ENCODE measurements at places on chromosomes 5 and 9.

GRCh38 chr5:52983731-52984636, 5.2 kb upstream of the ITGA2 start:
- DNase-seq: no peak

DNA sequence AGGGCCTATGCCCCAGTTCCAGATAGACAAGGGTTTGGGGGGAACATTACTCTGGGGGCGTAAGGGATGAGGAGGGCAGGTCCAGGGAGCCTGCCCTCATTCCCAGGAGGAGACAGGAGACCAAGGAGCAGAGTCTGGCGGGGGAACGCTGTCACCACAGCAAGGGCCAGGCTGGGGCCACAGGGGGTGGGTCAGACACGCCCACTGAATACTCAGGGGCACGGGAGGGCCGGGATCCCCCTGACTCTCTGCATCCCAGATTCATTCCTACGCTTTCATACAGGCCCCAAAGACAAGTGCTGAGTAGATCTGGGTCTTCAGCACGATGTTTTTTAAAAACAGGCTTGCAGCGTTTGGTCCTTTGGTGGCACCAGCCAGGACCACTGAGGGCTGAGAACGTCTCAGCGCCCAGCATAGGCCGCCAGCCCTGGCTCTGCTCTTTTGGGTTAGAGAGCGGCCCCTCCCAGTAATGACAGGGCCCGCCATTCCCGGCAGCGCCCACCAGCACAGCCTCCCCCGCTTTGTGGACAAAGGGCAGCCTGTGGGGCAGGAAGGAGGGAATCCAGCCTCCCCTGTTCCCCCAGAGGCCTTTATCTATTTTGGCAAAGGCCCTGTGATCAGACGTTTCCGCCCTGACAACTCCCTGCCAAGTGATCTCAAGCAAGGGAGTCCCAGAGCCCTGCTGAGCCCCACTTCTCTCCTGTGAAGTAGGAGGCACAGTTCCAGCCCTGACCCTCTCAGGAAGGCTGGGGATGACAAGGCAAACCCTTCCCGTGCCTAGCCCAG, 24.9 kb downstream of the NEK6 start:
- no peak for DNase-seq

DNA sequence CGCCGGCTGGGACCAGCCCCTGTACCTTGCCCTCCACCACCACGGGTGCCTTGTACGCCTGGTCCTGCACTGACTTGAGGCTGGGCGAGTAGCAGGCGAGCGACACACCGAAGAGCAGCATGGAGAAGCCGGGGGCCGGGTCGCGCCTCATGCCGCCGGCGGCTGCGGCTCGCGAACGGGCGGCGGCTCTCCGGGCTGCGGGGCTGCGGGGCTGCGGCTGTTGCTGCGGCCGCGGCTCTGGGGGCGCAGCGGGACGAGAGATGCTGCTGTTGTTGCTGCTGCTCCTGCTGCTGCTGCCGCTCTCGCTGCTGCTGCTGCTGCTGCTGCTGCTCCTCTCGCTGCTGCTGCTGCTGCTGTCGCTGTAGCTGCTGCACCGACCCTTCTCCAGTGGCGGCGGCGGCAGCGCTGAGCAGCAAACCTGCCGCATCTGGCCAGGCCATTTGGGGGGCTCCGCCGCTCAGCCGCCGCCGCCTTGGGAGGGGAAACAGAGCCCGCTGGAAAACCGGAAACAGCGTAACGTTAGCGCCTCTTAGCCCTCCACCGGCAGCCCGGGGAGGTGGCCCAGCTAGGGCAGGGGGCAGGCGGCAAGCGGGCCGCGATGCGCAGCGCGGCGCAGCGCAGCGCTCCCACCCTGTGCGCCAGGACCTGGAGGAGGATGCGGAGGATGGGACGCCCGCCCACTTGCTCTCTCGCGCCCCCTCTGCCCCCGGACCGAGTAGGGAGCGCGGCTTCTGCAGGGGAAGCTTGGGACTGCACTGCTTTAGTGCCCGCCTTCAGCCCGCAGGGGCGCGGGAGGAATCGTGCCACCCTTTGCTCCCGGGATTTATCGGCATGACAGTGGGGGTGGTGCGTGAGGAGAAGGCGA, at the start of gene NRG2:
Gene NRG2, minus strand, starts transcription at position 657 of the 865 bp plus-strand sequence.
- no peak for DNase-seq

- no peak for DNase-seq
These were observed 57.2 kb downstream of the MEF2C start for GRCh38 chr5:88825584-88826315.

DNA sequence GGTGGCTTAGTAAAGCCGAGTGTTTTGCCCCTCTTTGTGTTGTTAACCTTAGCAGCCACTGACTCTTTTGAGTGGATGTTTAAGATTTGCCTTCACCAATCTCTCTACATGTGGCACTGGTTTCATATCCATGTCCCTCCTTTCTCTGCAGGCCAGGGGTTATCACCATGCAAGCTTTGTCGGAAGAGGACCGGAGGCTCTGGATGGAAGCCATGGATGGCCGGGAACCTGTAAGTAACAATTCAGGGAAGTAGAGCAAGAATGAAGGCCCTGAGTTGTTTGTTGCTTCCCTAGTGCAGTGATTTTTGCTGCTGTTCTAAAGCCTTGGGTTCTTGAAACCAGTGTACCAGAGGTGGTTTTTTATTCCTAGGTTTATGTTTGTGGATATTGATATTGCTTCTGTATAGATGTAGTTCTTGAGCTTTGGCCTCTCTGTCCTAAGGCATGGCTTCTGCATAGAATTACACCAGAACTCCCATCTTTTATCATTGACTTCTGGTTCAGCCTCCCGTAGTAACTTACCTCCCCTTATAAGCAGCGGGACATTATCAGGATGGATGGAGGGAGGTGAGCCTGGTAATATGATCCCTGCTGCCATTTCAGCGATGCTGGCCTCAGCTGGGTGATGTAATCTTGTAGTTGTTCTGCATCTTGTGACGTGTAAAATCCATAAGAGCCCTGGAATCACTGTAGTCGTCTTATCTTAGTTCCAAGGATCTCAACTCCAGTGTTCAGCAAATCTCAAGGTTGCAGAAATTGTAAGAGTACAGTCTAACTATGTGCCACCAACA, 161.9 kb downstream of the ARHGAP26 start:
- DNase-seq: no peak

DNA sequence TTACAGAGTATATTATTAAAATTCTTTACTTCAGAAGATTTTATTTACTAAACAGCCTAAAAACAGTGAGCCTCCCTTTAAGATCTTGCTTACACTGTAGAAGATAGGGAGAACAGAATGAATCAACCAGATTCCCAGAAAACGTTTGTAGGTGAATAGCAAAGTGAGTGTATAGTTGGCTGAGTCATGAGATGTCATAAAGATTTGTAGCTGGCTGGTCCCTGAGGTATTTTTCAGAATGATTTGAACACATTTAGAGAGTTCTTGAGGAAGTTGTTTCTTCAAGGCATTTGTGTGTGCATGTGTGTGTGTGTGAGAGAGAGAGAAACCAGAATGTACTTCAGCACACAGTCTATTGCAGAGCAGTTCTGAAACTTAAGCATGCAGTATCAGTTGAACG, 159.4 kb upstream of the PRR16 start:
- no peak for DNase-seq

Data from stimulated activated CD8-positive, alpha-beta memory T cell treated with anti-CD3 and anti-CD28 coated beads, Interleukin-7, amount 100 ng/mL, for 1 hour (primary cell).